ENCODE measurements at places on chromosomes 2 and 18.

DNA sequence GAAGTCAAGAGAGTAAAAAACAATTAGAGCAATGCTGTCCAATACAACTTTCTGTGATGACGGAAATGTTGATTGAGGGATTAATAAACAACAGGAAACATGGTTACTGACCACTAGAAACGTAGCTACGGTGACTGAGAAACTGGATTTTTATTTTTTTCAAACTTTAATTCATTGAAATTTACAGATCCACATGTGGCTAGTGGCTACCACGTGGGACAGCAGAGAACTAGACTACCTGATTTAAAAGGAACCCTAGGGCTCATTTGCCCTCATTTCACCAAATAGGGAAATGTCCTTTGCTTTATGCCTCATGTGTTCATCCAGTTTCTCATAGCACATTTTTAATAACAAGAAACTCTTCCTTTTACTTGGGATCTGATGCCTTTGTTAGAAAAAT lies 413.0 kb downstream of the TGIF1 start:
- no peak for DNase-seq

- no peak for DNase-seq
Observed at GRCh38 chr18:63192885-63193349, 126.7 kb downstream of the BCL2 start.

DNA sequence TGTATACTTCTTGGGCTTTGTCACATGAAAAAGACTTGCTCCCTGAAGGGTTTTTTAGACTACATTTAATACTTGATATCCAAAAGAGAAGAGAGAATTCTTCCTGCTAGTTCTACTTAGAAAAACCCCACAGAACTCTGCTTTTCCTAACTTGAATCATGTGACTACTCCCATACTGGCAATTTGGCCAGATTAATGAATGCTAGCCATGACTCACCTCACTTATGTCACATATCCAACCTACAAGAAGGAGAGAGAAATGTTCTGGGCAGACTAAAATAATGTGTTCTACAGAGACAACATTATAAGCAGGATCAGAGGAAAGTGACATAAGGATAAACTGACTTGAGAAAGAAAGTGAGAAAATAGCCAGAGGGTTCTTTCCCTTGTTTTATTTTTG lies 249.3 kb upstream of the GULP1 start:
- DNase-seq = no peak

DNA sequence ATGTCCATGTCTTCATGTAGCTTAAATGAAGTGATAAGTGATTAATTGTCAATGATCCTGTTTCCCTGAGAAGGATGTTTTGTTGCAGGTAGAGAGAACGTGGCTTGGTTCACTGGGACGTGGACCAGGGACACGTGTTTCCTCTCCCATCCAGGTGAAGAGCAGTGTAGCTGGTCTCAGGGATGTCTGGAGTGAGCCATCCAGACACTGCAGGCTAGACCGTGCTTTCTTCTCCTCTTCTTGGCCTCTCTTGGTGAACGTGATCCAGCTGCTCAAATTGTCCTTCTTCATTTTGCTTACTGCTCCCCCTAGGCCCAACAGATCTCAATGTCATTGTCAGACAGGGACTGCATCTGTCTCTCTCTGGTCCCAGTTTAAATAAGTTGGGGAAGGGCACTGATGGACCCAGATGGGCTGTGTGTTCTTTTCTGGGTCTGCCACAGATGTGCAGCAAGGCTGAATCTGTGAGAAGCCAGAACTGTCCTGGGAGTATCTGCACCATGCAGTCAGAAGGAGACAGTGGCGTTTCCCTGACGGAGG lies 263.8 kb downstream of the CYRIA start:
- DNase-seq = no peak

GRCh38 chr2:222232372-222232771 lies 66.4 kb downstream of the PAX3 start:
- no peak for DNase-seq

GRCh38 chr18:57077786-57078552 lies 68.9 kb upstream of the BOD1L2 start:
- DNase-seq = no peak

DNA sequence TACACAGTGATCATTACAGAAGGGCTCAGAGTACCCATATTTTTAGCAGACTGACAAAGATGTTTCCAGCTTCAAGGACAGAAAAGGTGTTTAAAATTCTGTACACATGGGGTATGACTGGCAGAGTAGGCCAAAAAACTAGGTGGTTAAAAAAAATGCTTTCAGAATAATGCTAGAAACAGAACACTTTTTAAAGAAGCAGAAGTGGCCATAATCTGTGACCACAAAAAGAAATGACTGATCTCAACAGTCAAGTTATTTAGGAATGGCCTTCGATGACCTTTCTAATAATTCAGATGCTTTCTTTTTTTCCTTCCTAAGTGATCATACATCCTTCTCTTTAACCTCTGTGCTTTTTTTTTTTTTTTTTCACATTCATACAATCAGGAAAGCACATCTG lies 4.1 kb upstream of the AQP4 start:
- DNase-seq = no peak

GRCh38 chr2:21332993-21333625 lies 209.3 kb downstream of the TDRD15 start:
- DNase-seq = no peak

DNA sequence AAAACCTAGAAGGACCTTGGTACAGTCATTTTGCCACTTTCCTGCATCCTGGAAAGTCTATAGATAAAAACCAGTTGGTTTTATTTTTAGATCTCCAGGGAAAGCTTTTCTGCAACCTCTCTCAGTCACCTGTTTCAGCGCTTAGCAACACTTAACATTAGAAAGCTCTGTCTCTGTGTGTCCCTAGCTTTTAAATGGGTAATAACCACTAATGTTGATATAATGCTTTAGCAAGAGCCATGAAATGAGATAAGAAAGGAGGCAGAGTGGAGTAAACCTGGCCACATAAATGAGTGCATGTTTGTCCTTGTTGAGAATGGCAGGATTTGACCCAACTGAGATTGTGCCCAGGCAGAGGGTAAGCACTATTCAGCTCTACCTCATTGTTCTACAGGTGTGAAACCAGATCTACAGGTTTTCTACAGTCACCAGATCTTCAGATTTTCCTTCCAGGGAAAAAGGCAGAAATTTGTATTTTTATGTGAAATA lies 44.8 kb downstream of the MARCHF4 start:
- DNase-seq = no peak

- DNase-seq = no peak
Observed at GRCh38 chr18:60668583-60668982, 296.0 kb upstream of the MC4R start.

DNA sequence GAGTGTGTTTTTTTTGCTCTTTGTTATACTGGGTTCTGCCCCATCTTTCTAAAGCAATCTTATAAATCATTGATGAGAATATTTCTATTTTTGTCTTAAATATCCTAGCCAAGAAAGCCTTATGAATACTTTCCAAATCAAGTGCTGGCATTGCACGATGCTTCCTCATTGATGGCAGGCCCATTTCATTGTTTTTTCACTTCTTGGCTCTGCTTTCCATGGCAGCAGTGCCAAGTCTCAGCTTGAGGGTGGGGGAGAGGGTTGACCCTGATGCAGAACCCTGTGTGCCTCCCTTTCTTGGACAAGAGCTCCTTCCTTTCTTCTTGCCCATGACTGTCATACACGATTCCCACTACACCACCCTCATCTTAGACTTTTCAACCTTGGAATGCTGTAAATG lies 16.7 kb upstream of the CELF4 start:
- DNase-seq = no peak

GRCh38 chr2:9178110-9178903 lies 28.3 kb upstream of the ASAP2 start:
- no peak for DNase-seq

GRCh38 chr2:105760639-105761337 lies 16.1 kb downstream of the NCK2 start:
- DNase-seq = no peak

- DNase-seq = no peak
Observed at GRCh38 chr2:191165176-191165643, 14.4 kb upstream of the STAT4 start.

DNA sequence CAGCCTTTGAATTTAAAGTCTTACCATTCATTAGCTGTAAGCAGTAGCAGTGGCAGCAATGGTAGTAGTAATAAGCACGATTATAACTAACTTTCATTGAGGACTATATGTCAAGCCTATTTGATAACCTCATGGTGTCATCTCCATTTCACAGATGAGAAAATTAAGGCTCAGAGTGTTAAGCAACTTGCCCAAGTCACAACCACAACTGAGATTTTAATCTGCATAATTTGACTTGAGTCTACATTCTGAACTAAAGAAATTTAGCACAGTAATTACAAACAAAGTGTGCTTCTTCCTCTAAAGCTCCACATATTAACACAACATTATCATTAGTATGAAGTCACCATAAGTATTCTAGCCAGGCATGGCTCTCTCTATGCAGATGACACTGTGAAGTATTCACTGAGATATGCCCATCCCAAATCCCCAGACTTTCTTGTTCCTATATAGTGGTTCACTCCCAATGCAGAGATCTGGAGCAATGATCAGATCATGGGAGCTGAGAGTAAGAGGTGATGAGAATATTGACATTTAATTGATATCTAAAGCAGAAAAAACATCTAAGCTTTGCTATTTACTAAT lies 120.2 kb downstream of the ATAD2B start:
- no peak for DNase-seq

DNA sequence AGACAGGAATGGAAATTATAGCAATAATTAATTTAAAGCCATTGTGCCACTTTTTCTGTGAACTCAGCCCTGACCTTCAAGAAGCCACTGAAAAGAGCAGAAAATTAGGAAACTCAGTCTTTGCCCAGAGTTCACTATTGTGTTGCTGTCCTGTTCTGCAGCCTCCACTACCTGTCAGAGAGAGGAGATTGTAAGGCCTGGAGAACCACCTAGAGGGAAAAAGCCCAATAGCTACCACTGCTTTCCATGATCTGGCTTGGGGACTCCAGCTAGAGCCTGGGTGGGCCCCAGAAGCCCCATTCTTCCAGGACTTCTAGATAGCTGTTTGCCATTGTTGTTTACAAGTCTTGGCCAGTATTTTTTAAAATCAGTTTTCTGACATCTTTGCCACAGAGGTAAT lies 176.1 kb upstream of the KLF7 start:
- no peak for DNase-seq

- DNase-seq = no peak
Observed at GRCh38 chr2:164565359-164565758, 55.9 kb downstream of the GRB14 start.

DNA sequence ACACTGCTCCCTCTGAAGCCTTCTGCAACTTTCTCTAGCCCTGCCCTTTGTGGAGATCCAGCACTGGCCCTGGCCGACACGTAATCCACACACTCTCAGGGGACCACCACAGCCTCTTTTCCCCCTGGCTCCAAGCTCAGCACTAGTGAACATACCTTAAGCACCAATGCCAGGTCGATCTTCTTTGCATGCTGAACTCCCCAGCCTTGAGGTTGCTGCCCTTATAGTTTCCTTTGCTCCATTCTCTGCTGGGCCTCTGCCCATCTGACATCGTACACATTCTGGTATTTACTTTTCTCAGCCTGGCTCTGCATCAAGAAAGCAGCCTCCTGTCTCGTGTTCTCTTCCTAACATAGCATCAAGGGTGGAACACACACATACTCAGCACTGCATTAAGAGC lies 361.5 kb downstream of the LPIN1 start:
- no peak for DNase-seq

DNA sequence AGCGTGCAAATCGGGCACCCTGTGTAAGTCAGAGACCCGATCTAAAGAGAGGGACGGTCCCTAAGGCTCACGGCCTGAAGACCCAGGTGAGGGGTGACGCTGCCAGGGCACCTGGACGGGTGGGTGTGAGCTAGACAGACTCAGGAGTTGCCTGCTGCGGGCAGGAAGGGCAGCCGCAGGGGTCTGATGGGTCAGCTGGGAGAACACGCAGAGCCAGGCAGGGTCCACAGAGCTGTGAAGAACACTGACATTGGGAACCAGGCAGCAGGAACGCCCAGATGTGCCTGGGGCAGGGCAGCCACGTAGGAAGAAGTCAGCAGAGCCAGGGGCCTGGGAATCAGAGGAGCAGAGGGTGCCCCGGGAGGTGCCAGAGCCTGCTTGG lies 25.9 kb downstream of the HDAC4 start:
- no peak for DNase-seq

GRCh38 chr2:71826826-71827523 lies 320.7 kb downstream of the CYP26B1 start:
- DNase-seq = no peak

DNA sequence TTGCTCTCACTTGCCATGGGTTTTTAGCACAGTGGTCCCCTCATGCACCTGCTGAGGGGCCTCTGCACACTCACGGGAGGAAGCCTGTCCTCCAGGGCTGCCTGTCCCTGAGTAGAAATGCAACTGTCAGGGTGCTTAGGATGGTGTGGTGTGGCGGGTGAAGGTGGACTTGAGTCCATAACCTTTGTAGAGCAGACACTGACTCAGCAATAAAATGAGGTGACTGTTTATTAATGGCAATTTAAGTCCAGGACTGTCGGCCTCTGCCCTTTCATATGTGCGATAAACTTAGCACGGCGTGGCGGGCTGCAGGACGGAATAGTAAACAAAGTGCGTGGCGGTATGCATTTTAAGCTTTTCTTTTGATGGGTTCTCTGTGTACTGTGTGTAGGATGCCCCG lies 188.2 kb downstream of the LDLRAD4 start:
- no peak for DNase-seq

DNA sequence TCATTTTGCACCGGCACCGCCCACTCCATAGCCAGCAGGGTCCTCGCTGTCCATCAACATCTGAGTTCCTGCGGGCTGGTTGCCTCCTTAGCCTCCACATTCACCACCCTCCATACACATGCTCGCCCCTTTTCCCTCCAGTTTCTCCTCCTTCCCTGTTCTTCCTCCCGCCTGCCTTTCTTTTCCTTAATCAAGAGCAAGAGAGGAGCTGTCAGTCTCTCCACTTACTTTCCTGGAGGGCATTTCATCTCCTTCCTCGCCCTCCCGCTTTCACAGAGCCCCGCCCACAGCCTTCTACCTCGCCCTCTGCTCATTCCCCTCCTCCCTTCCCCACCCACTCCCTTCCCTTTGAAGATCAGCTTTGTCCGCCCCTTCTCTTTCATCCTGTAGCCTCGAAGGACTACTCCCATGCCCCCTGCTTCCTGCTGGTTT lies 13.8 kb upstream of the ZBTB7C start:
- no peak for DNase-seq

DNA sequence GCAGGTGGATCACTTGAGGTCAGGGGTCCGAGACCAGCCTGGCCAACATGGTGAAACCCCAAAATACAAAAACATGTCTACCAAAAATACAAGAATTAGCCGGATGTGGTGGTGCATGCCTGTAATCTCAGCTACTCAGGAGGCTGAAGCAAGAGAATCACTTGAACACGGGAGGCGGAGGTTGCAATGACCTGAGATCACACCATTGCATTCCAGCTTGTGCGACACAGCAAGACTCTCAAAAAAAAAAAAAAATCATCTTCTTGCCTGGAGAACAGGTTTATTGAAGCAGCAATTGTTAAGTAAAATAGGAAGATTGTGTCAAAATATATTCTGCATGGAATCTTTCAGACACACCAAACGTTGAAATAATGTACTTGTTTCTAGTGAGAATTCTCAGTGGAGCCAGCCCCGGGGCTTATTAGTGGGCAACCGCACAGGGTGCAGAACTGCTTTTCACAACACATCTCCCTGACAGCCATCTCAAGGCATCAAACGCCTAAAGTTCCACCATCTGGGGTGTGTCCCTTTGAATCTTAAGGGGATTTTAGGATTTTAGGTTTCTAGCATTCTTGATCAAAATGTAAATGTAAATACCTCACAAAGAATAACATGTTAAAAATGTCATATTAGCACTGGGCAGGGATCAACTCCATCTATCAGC lies 28.6 kb upstream of the PPP4R1 start:
- no peak for DNase-seq

GRCh38 chr2:218077464-218078216 lies 8.6 kb downstream of the RUFY4 start:
- DNase-seq = no peak
